ENCODE measurements at places on chromosomes 13 and 19.

- no peak for DNase-seq
Measured at GRCh38 chr19:41441321-41441945, 1.5 kb upstream of the ERICH4 start.

DNA sequence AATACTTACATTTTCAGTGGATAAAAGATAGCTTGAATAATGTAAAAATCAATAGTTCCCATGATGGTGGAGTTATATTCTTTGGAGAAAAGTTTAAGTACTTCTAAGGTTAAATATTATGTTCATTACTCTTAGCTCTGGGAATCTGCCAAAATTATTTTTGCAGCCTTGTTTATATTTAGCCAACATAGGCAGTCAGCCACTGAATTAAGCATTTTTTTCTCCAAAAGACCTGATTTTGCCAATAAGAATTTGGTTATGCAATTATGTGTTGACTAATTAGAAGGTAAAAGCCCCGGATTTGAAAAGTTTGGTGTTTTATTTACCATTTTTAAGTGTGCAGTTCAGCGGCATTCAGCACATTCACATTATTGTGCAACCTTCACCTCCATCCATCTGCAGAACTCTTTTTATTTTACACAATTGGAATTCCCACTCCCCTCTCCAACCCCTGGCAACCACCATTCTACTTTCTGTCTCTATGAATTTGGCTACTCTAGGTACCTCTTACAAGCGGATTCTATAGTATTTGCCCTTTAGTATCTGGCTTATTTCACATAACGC lies 90.1 kb upstream of the C1QTNF9B start:
- no peak for DNase-seq

DNA sequence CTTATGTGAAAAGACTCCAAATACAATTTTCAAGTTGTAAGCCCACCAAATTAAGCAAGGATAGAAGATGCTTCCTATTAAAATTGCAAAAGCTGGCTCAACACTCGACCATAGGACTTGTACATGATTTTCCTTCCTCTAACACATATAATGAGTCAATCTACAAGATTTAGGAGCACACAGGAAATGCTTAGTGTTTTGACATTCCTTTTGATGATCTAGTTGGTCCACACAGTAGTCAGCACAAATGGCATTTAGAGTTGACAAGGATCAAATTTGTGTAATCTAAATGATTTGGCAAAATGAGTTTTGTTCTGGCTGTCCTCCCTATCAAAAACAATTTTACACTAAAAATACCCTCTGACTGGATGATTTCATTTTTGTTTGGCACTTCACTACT lies 340.2 kb downstream of the DIAPH3 start:
- no peak for DNase-seq

GRCh38 chr13:104436555-104436954 lies 1370.3 kb upstream of the SLC10A2 start:
- DNase-seq, result no peak

- DNase-seq, result no peak
Measured at GRCh38 chr13:41056194-41056593, 5.1 kb upstream of the WBP4 start.

- no peak for DNase-seq
Measured at GRCh38 chr19:32802840-32803239, 66.7 kb downstream of the SLC7A9 start.

DNA sequence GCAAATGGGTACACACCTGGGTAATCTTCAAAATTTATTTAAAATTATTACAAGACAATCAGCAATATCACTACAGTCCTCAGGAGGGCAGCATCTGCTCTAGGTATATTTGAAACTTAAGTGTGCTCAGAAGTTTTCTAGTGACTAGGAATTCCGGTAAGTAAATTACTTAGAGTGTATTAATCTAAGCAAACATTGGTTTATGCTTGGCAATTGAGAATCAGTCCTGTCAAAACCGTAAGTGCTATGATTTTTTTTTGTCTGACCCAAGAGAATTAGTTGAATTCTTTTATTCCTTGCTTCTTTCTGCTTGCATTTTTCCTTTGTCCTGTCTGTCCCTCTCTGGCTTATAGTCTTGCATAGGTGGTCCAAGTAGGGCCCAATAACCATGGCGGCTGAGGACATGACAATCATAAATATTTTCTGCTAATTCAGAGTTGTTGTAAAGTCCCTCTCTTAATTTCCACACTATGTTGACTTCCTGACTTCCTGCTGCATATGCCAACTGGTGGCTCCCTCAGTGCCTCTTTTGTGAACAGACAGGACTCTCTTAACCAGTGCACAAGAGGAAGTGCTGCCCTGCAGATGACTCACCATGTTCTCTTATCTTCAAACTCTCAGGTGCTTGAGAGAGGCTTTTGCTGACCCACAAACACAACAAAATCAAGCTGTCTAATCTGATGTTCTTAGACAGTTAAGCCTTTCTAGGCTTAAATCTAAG lies 82.2 kb downstream of the SLAIN1 start:
- peak; percentile 35 for DNase-seq

- DNase-seq, result no peak
Measured at GRCh38 chr19:16631465-16631864, 3.5 kb upstream of the MED26 start.

- DNase-seq, result no peak
Measured at GRCh38 chr19:35291259-35291658, 702 bp upstream of the MAG start.

DNA sequence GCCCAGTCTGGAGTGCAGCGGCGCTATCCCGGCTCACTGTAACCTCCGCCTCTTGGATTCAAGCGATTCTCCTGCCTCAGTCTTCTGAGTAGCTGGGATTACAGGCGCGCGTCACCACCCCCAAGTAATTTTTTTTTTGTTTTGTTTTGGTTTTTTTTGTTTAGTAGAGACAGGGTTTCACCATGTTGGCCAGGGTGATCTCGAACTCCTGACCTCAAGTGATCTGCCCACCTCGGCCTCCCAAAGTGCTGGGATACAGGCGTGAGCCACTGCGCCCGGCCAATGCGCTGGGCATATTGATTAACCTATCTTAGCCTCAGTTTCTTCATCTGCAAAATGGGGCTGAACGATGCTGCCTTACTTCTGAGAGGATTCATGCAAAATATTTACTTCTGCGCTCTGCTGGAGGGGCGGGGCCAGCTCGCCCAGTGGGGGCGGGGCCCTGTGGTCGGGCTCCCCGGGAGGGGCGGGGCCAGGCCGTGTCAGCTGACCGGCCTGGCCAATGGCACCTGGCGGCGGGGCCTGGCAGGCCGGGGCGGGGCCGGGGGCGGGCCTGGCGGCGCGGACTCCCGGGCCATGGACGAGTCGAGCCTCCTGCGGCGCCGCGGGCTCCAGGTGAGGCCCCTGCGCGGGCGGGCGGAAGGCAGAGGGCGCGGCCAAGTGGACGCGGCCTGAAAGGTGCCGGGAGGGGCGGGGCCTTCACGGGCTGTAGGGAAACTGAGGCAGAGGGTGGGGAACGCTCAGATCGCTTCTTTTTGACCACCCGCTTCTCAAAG lies at the start of gene MAST3:
Gene MAST3 (plus strand): TSS at position 562 of the 776 bp plus-strand sequence. CDS start 15 bp downstream, at position 577.
- DNase-seq, result peak; percentile 93

- no peak for DNase-seq
Measured at GRCh38 chr13:98467263-98467985, 109.5 kb downstream of the STK24 start.

DNA sequence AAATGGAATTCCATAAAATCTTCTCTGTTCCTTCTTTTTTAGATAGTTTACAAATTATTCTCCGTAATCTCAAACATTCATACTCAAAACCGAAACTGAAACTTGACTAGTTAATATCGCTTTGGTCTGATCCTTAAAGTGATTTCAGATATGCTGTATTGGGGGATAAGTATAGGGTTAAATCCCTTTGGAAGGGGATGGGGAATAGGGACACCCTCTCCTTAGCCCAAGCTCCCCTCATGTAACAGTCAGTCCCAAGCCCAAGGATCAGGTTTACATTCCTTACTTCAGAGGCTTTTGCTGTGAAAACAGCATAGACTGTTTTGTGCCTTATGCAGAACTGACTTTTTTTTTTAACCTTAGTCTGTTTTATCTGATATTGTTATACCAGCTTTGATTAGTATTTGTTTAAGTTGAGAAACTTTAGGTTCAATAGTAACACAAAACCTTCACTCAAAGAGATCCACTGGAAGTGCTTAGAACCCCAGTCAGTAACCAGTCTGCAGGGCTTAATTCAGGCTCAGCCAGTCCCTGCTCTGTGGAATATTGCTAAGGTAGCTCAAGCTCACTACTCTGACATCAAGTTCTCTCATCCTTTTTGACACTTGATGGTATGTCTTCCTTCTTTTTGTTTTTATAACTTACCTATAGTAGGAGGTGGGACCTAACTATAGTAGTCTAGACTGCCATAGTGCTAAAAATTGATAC lies 10.5 kb downstream of the CDADC1 start:
- DNase-seq, result peak; percentile 31

DNA sequence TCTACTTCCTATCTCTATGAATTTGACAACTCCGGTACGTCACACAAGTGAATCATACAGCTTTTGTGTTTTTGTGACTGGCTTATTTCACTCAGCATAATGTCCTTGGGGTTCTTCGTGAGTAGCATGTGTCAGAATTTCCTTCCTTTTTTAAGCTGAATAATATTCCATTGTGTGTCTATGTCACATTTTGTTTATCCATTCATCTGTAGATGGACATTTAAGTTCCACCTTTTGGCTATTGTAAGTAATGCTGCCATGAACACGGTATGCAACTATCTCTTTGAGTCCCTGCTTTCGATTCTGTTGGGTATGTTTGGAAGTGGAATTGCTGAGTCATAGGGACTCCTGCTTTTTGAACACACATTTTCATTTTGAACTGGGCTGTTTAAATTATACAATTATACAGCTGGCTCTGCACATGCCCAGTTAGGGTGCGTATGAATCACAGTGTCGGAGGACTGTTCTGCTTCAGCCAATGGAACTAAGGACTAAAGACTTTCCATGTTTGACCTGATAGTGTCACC lies 43.0 kb upstream of the C13orf42 start:
- no peak for DNase-seq

GRCh38 chr19:41359741-41360140 lies 4.2 kb downstream of the B9D2 start:
- DNase-seq, result no peak

GRCh38 chr13:85651440-85651839 lies 147.8 kb downstream of the SLITRK6 start:
- no peak for DNase-seq

- no peak for DNase-seq
Measured at GRCh38 chr13:42361701-42362100, 89.7 kb downstream of the AKAP11 start.

- DNase-seq, result no peak
Measured at GRCh38 chr13:77028202-77028601, 1.2 kb upstream of the FBXL3 start.

DNA sequence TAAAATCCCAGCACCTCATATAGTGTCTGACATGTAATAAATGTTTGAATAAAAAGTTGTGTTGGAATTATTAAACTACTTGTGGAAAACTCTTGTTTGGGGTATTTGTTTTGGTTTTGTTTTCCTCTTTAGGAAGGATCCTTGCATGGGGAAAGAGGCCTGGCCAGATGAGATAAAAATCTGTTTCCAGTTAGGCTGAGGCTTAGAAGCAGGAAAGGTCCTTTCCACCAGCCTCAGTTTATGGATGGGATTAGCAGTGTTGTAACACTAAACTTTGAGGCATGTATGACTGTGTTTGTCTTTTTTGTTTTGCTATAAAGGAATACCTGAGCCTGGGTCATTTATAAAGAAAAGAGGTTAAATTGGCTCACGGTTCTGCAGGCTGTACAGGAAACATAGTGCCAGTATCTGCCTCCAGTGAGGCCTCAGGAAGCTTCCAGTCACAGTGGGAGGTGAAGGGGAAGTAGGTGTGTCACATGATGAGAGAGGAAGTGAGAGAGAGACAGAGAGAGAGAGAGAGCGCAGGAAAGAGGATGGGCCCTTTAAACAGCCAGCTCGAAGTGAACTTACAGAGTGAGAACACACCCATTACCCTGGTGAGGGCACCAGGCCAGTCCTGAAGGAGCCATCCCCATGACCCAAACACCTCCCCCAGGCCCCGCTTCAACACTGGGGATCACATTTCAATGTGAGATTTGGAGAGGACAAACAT lies 21.6 kb downstream of the SPATA13 start:
- DNase-seq, result no peak

DNA sequence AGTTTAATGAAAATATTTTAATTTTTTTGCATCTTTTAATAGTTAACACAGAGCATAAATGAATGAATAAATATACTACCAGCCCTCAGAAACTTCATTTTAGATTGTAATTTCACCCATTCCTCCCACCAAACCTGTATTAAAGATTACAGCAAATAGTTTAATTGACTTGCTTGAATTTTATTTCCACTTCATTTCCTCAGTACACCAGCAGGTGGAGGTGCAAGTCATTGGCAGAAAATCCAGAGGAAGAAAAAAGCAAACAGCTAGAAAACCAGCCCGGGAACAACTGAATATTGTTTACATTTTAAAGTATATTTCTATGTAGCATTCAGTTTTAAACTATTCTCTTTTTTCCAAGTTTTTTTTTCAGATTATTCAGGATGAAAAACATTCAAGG lies 177.8 kb downstream of the OLFM4 start:
- no peak for DNase-seq

DNA sequence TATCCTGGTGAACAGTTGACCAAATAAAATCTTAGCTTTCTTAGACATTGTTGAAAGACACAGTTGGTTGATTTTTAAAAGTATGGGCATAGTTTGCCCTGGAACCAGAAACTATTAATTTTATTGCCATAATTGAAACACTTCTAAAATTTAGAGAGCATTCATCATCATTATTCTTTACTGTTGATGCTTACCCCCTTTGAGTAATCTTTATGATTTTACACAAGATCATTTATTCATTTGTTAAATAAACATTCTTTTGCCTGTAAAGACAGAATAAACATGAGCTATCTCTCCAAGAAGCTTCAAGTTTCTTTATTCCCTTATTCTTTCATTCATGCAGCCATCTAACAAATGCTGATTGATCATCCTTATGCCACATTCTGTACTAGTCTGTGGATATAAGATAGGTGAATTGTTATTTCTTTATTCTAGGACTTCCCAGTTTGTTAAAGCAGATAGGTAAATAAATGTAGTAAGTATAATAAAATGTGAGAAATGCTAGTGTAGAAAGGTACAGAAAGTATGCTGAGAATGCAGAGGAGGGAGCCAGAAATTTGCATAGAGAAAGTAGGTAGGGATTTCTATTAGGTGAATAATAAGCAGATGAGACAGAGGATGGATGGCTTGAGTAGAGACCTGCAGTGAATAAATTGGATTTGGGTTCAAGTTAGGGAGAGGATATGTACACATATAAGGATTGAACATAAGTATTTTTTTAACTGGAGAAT lies 8.2 kb downstream of the SERTM1 start:
- no peak for DNase-seq

GRCh38 chr13:41006306-41006705 lies 12.8 kb downstream of the ELF1 start:
- no peak for DNase-seq

GRCh38 chr13:97188207-97188606 lies 33.9 kb upstream of the MBNL2 start:
- no peak for DNase-seq

- no peak for DNase-seq
Measured at GRCh38 chr13:25210842-25211569, 38.9 kb upstream of the AMER2 start.

- no peak for DNase-seq
Measured at GRCh38 chr19:54506079-54506478, 3.4 kb downstream of the LAIR2 start.
